NCI-H1436 treated with DMSO at 0.1 percent for 48 hours (cell line): ENCODE measurements at places on chromosomes 7 and 10.

GRCh38 chr10:1284076-1284475, 227.9 kb downstream of the WDR37 start:
- no peak for DNase-seq

- DNase-seq, result no peak
Measured at GRCh38 chr10:49365275-49365674, 30.6 kb downstream of the DRGX start.

DNA sequence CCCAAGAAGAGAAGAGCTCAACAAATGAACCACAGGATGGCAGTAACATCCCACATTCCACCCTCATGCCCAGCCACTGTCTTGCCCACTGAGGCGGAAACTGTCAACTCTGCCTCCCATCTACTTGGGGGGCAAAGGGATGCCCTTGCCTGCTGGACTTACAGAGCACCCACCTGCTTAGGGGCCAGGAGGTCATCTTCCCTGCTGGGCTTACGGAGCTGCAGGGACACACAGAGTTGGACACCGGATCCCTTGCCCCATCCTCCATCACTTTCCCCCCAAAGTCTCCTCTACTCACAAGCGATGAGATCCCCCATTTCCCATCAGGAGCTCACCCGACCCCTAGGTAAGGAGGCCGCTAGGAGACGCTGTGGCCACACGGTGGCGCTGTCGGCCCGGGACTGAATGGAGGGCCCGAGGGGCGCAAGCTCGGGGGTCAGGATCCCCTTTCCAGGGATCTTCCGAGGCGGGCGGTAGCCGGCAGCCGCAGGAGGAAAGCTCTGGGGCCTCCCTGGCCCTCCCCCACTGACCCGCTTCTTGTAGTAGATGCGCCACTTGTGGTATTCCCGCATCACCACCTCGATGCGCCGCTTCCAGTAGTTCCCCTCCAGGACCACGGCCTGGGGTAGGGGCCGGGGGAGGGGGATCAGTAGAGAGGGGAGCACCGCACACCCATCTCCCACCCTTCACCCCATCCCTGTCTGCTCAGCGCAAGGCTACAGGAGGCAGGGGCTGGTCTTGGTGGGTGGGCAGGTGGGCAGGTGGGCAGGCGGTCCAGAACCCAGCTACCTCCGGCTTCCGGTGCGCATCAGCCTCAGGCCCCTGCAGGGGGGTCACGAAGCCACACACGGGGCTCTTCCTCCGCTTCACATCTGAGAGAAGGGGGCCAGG, 17.3 kb downstream of the MLXIPL start:
- no peak for DNase-seq

DNA sequence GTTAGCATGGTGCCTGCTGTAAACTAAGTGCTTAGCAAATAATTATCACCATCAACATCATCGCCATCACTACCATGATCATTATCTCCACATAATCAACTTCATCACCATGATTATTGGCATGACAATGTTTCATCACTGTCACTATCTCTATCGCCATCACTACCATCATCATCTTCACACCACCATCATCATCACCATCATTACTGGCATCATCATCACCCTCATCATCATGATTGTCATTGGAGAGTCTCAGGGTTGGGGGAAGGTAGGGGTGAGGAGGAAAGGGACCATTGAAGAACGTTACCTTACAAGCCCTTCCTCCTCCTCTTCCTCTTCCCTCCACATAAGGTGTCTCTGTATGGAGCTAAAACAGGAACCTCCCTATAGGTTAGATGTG, 54.9 kb upstream of the GPR26 start:
- no peak for DNase-seq

- no peak for DNase-seq
Measured at GRCh38 chr7:39624442-39624807, 1.1 kb downstream of the RALA start.

DNA sequence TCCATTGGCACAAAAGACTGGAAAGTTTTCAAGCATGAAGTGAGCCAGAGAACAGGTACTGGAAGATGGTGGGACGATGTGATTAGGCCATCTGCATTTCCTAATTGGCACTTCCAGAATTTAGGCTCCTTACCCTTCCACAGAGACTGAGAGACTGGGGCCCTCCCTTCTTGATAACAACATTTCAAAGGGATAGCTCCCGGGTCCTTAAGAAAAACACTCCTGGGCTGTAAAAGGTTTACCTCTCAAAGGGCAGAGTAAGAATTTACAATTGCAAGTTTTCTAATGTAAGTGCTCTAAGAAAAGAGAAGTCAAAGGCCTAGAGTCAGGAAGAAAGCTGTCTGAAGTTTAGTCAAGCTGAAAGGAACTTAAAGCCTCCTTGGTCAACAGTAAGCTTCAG, 559.5 kb upstream of the C7orf33 start:
- DNase-seq, result no peak

DNA sequence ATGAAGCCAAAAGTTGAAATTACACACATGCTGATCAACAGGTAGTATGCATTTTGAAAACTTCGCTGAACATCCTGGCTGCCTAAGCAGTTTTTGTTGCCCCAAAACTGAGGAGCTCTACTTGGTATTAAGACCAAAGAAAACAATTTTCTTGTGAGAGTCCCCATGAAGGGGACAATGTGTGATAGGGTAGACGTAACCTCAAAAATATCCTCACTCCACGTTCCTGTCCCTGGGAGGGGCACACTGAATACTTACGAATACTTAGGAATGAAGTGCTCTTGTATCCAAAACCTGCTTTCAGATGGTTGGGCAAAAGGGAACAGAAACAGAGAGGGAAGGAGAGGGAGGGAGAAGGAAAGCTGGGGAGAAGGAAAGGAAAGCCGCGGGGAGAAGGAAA, 24.7 kb downstream of the CCDC6 start:
- no peak for DNase-seq

- DNase-seq, result no peak
Measured at GRCh38 chr10:43035800-43036199, 41.1 kb upstream of the RET start.

GRCh38 chr10:97515271-97515978, 16.7 kb downstream of the UBTD1 start:
- no peak for DNase-seq

GRCh38 chr7:123367031-123367430, 167.3 kb upstream of the SLC13A1 start:
- no peak for DNase-seq

GRCh38 chr10:84908491-84908890, 580.1 kb downstream of the CCSER2 start:
- no peak for DNase-seq

DNA sequence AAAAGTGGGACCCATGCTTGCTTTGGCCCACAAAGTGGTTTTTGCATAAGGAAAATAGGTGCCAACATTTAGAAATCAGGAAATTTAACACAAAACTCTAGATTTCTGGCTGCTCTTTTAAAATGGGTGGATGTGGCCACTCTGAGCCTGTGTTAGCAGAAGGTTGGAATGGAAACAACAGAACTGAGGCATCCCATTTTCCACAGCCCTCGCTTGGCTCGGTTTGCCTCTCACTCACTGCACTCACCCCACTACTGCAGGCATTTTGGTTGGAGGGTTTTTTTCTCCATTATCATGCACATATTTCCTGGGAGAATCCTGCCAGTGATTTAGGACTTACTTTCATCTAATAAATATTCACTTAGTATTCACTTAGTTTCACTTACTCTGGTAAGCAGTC, 178.9 kb downstream of the BICC1 start:
- DNase-seq, result no peak

DNA sequence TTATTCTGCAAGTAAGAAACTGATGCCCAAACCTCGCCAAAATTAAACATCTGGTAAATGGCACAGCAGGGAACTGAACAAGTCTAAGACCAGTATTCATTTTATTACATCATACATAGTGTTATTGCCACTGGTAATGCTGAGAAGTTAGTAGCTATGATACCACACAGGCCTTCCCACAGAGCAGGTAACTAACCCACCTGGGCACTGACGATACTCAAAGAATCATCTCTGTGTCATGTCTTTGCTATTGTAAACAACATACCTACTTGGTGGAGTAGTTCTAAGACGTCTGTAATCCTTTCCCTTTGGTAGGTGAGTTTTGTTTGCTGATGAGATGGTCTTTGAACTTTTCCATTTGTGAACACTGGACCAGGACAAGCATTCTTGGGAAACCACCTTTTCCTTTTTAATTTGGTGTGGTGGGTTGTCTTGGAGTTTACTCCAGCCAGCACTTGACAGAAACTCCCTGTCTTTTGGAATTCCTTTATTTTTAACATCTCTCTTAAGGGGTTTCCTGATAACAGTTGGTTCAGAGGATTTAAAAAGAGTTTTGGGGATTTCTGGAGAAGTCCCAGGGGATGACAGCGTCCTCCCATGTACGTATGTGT, 40.9 kb downstream of the PDSS1 start:
- no peak for DNase-seq

- no peak for DNase-seq
Measured at GRCh38 chr10:23917251-23917840, 291.6 kb upstream of the KIAA1217 start.

- DNase-seq, result no peak
Measured at GRCh38 chr10:102757323-102757722, 13.6 kb downstream of the WBP1L start.

DNA sequence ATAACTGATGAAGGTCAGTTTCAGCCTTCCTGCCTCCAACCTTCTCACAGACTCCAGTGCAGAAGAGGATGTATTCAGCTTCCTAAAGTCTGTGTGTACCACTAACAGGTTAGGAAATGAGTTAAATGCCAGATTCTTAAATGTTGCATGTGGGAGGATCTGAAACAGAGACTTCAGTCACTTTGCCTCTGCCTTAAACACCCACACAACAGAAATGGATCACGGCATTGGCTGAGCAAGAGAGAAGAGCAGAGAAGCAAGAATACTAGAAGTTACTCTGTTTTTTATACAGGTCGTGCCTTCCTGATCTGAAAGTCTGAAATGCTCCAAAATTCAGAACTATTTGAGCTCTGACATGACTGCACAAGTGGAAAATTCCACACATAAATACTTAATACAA, 98.9 kb upstream of the ARHGAP21 start:
- DNase-seq, result no peak

- DNase-seq, result no peak
Measured at GRCh38 chr10:122510326-122510725, 49.0 kb downstream of the HTRA1 start.

- no peak for DNase-seq
Measured at GRCh38 chr10:129233351-129234148, 233.5 kb upstream of the MGMT start.

DNA sequence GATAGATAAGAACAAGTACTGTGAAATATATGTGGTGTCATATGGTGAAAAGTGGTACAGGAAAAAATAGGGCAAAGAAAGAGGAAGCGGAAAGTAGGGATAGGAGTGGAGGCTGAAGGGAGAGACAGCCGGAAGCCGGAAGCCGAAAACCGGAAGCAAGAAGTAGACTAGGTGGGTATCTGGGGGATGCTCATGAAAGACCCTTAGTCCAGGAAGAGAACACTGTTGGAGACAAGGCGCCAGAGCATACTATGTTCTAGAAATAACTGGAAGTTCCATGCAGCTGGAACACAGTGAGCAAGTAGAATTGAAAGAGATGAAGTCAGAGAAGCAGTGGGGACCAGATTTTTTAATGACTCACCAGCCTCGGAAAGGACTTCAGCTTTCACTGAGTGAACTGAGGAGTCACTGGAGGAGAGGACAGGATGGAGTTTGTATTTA, 22.5 kb downstream of the ST8SIA6 start:
- no peak for DNase-seq

- no peak for DNase-seq
Measured at GRCh38 chr10:97319671-97320479, 804 bp downstream of the FRAT1 start.
